CD4-positive, alpha-beta T cell treated with Interleukin-12 subunit alpha and Interleukin-12 subunit beta, for 1 hour (primary cell): ENCODE measurements at places on chromosomes 3 and 15.

GRCh38 chr3:74651885-74652284, 37.4 kb upstream of the CNTN3 start:
- DNase-seq = no peak

DNA sequence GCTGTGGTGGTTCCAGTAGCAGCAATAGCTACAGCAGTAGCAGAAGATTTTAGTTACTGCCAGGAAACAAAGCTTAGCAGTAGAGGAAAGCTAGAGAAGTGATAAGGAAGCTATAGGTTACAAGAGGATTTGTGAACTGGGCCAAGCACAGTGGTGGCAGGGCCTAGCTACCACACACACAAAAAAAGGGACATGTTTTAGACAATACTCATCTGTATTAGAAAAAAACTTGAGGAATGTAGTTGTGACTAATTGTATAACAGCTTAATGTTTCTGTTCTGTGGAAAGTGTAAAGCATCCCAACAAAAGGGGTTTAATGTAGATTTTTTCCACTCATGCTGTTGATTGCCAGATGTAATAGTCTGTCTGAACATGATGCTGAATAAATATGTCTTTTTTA, 29.9 kb upstream of the PFN2 start:
- DNase-seq = no peak

DNA sequence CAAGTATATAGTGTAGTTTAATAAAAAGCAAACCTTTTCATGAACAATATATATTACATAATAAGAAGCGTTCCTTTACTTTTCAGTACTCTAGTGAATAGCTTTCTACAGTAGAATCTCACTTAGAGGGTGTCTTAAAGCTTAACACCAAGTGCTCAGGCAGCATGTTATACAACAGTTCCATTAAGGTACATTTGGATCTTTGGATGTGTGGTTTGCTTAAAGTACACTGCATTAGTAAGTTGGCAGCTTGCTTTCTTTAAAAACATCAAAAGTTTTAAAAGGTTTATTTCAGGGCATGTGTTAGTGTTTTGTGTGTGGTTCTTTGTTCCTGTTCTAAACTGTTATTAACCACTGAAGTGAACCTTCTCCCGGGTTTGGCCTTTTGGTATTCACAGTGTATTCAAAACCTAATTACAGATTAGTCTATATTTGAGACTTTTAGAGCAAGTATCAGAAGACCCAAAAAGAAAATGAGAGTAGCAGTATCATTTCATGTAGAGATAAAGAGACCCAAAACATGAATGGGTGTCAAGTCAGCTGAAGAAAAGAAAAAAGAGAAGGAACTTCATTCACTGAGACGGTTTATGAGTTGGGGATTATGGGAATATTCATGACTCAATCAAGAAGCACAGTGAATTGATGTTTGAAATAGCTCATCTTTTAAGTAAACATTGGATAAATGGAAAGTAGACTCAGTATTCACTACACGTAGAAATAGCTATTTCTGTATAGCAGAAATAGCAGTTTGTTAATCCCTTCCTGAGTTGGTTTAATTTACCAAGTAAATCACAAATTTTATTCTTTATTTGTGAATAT, 93.9 kb downstream of the OPA1 start:
- no peak for DNase-seq

- peak; percentile 28 for DNase-seq
These were observed 28.7 kb upstream of the PLOD2 start for GRCh38 chr3:146189519-146190173.

GRCh38 chr3:127455541-127456450, 134.7 kb downstream of the TPRA1 start:
- peak; percentile 37 for DNase-seq

DNA sequence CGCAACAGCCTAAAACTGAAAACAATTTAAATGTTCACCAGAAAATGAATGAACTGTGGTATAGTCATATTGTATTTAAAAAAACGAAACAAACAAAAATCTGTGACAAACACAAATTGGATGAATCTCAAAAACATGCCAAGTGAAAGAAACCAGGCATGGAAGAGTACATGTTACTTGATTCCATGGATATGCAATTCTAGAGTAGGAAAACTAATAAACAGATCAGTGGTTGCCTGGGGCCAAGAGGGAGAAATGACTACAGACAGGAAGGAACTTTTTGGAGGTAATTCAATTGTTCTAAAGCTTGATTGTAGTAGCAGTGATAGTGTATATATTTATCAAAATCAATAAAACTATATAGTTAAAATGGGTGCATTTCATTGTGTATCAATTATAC, 16.8 kb downstream of the UBE3A start:
- no peak for DNase-seq

- DNase-seq = no peak
These were observed 8.5 kb downstream of the ERC2 start for GRCh38 chr3:56459719-56460118.

DNA sequence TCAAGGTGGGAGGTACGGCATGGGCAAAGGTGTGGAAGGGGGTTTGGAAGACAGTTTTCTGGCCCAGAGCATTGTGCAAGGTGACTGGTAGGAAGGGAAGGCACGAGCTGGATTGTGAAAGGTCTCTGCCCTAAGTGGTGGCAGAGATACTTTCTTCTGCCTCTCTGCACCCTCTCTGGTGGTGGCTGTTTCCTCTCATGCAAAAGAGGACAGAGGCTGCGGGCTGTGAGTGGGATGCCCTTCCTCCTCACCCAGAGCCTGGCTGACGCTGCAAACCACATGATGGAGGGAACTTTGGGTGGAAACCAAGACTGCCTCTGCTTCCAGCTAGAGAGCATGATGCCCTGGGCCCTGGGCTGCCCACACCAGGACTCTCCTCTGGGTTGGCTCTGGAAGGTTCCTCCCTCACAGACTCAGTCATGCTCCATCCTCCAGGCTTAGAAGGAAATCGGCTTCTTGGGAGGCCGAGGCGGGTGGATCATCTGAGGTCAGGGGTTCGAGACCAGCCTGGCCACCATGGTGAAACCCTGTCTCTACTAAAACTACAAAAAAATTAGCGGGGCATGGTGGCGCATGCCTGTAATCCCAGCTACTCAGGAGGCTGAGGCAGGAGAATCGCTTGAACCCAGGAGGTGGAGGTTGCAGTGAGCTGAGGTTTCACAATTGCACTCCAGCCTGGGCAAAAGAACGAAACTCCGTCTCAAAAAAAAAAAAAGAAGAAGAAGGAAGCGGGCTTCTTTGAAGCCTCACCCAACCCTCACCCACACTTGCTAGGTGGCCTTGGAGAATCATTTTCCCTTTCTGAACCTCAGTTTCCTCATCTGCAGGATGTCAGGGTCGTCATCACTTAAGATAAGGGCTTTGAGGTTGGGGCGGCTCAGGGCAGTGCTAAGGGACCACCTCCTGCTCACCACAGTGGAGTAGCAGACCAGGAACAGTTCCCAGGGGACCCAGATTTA, 8.3 kb downstream of the PSTPIP1 start:
- DNase-seq = peak; percentile 72

GRCh38 chr3:9330166-9330703, 32.6 kb upstream of the THUMPD3 start:
- DNase-seq = no peak

DNA sequence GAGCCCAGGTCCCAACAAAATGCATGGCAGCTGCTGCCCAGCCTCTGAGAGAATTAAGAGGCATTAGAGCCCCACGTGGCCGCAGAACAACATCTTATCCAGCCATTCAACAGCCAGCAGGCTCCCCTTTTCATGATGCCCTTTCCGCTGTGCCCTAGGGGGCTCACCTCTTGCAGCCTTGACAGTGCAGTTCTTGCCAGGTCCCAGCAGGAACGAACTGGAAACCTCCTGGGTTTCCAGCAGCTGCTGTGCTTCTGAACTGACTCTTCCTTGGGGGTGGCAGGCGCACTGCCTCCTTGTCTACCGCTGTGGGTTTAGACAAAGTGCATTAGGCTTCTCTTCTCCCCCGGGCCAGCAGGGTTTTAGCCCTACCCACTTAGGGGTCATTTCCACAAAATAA, 85.2 kb downstream of the FAM174B start:
- no peak for DNase-seq

- peak; percentile 83 for DNase-seq
These were observed 34.2 kb upstream of the VPS8 start for GRCh38 chr3:184777566-184778356.

DNA sequence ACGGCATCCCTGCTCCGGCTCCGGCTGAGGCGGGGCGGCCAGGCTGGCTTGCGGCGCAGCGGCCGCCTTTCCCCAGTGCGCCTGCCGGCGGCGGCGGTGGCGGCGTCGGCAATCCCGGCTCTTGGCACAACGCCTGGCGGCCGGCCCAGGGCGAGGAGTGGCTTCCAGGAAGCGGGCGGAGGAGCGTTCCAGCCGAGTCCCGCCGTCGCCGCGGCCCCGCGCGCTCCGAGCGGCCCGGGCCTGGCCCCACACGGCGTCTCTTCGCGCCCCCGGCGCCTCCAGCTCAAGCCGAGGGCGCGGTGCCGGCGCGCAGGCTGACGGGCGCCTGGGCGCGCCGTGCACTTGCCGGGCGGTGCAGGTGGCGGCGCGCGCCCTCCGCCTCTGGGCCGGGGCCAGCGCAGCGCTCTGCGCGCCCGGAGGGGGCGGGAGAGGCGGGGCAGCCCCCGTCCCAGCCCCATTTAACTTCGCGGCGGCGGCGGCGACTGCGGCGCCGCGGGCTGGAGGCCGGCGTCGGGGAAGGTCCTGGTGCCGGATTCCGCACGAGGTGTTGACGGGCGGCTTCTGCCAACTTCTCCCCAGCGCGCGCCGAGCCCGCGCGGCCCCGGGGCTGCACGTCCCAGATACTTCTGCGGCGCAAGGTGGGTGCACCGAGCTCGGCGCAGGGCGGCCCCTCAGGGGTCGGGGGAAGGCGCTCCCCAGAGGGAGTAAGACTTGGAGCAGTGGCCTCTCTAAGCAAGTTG, at the start of gene ADAMTSL3:
ADAMTSL3 (plus strand) TSS at position 485 of the 740 bp plus-strand sequence. CDS start 1,639 bp downstream, outside the sequence.
- no peak for DNase-seq

DNA sequence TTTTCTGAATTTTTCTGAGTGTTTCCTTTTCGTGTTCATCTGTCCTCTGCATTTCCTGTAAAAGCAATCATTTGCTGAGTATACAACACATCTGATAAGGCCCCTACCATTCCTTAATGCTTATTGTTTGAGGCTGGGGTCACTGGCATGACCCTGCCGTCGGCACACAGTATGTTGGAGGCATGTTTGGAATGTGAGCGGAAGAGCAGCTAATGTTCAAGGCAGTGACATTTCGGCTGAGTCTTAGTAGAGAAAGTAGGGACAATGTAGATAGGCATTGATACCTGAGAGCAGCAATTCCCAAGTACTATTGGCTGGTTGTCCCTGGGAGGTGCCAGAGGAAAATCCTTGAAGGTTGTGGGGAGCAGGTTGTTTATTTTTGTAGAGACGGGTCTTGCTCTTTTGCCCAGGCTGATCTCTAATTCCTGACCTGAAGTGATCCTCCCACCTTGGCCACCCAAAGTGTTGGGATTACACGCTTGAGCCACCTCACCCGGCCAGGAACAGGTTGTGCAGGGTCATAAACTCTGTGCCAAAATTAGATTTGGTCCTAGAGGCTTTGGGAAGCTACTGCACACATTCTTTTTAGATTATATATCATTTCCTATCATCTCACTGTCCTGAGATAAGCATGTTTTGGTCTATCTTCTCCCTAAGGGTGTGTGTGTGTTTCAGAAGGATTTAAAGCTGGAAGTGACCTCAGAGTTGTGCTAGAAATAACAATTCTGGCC, 13.5 kb downstream of the PTPN23 start:
- no peak for DNase-seq

DNA sequence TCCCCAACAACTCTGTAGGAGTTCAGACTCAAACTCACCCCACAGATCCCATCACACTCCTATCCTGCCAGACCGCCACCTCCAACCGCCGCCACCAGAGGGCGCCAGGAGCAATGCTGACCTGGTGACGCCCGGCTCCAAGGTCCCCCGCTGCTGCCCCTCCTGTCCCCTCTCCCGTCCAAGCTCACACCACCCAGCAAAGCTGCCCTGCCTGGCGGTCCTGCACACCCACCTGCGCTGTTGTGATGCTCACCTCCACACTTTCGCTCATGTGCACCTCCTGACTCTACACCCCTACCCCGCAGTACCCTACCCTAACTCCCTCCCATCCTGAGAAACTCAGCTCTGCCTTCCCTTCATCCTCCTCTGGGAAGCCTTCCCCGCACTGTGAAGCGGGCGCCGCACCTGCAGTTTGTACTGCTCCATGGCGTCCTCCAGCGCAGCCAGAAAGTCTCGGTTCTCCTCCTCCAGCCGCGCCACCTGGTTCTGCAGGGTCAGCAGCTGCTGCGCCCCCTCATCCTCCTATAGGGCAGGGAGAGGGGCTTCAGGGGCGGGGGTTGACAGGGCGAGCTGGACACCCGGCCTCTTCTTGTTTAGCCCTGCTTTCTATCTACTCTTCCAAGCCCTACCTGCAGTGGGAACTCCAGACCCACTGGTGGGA, 7.9 kb downstream of the KIF7 start:
- DNase-seq = peak; percentile 47

DNA sequence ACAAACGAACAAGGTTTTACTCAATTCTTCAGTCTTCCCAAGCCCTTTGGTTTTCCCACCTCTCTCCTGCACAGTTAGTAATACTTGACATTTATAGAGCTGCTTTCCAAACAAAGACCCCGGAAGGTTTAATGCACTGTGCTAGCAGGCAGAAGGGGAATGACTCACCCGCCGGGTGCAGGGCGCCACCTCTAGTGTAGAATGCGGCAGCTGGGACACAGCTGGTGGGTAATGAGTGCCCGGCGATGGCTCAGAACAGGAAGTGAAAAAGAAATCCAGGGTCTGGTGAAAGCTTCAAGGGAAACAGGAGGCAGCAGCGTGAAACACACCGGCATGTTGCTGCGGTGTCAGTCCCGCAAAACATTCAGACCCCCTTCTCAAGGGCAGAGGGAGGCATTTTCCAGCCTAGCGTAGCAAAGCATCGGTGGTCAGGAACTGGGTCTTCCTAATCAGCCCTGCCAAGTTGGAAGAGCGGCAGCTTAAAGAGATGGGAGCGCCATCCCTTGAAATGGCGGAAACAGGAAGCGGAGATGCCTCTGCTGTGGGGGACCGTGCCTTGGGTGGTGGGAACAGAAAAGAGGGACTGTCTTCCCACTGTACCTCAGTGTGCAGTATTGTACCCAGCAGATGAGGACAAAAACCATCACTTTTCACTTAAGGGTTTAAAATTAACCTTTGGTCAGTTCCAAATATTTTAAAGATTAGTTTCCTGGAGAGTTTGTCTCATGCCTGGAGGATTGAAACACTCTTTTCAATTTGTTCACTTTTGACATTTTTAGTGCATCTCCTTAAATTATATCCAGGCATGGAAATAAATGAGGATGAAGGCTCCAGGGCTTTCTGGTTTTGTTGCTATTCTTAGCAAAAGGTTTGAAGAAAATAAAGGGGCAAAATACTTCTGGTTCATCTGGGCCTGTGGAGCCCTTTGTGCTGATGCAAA, 160.7 kb upstream of the MCTP2 start:
- no peak for DNase-seq

DNA sequence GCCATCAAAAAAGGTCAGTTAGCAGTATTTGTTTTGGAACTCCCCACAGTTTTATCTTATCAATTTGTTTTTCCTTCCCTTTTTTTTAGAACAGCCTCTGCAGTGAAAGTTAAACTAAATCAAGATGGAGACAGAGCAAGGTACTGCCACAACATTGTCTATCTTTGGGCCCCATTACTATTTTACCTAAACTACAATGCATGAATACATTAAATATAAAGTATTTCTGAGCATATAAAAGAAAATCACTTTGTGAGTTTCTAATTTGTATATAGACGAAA, 139.5 kb downstream of the MEIS2 start:
- no peak for DNase-seq
